ENCODE measurements at places on chromosomes 6 and 20.

DNA sequence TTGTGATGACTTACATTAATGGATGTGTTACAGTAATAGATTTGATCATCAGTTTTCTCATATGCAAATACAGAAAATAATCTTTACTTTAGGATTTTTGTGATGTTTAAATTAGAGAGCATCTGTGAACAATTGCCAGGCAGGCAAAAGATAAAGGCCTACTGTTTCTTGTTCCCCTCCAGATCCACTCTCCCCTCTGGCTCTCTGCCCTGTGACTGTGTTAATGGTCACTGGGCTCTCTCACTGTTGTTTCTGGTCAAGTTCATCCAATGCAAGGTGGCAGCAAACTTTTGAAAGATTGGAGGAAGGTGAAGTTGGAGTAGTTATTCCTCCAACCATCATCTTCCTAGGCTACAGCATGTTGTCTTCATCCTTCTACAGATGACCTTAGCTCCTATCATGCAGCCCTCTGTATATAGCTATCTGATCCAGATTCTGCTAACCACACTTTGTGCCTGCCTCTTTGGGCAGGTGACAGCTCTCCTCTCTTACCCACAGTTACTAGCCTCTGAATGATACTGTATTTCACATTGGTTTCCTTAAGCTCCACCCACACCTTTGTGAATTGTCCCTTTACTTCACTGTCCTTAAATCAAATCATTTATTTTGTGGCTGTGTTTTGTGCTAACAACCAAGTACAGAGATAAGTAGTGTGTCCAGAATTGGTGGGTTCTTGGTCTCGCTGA, 48.9 kb upstream of the ARG1 start:
- no peak for DNase-seq

- no peak for DNase-seq
These were observed 26.9 kb downstream of the ARMC2 start for GRCh38 chr6:108875161-108875555.

GRCh38 chr6:37877373-37878149, 58.0 kb downstream of the ZFAND3 start:
- no peak for DNase-seq

DNA sequence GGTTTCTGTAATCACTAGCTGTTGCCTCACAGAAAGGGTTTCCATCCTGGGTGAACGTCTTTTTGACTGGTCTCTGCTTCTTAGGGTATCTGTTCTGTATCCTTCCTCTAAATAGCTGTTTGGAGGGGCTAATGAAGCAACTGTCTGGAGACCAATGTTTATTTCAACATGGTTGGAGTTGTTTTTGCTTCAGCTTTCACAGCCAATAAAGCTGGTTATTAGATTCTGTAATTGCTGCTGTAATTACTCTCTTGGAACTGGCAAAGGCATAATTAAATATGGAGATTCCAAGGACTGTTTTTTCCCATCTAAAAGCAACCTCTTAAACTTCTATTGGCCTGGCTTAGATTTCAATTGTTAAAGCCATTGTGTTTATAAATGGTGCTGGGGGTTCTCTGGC, 31.9 kb downstream of the CHMP4B start:
- no peak for DNase-seq

DNA sequence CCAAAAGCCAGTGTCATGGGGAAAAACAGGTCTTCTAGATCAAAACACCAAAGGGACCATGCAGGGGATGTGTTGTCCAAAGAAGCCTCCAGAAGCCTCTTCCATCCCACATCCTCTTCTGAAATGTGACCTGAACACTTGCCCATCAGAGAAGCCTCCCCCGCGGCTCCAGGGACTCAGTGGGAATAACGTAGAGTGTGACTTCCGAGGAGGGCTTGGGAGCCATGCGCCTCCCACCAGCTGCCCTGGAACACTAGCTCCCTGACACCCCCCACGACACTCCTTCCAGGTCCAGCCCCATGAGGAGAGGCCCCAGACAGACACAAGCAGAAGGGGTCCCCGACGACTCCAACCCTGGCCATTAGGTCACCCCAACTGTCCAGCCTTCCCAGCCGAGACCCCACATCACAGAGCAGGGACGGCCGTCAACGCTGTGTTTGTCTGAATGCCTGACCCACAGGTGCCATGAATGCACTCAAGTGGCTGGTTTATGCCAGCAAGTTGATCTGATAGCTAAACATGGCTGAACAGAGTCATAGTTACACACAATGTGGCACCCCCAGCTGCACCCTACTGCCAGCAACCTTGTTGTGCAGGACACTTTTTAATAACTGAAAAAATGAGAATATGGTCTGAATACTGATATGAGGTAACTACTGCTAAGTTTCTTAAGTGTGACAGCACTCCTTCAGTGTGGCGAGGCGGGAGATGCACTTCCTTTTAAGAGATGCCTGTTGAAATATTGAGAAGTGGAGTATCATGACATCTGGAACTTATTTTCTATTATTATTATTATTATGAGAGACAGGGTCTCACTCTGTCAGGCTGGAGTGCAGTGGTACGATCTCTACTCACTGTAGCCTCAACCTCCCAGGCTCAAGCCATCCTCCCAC, 58.0 kb downstream of the GINS1 start:
- no peak for DNase-seq

DNA sequence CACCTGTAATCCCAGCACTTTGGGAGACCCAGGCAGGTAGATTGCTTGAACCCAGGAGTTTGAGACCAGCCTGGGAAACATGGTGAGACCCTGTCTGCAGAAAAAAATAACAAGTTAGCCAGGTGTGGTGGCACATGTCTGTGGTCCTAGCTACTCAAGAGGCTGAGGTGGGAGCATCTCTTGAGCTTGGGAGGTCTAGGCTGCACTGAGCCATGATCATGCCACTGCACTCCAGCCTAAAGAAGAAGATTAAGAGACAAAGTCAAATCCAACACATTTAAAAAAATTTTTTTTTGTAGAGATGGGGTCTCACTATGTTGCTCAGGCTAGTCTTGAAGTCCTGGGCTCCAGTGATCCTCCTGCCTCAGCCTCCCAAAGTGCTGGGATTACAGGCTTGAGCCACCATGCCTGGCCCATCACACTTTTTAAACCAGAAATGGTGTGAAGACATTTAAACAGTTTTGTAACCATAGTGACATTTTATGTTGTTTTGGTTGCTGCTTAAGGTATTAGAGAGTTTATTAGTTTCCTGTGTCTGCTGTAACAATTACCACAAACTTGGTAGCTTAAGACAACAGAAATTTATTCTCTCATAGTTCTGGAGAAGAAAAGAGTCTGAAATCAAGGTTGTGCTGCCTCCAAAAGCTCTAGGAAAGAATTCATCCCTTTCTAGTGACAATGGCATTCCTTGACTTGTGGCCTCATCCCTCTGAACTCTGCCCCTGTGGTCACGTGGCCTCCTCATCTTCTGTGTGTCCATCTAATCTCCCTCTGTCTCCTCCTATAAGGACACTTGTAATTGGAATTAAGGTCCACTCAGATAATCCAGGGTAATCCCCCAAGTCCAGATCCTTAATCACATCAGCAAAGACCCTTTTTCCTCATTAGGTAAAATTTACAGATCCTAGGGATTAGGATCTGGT, 104.6 kb upstream of the TNFAIP3 start:
- no peak for DNase-seq

GRCh38 chr6:41157323-41157722, 3.2 kb upstream of the TREML1 start:
- no peak for DNase-seq

DNA sequence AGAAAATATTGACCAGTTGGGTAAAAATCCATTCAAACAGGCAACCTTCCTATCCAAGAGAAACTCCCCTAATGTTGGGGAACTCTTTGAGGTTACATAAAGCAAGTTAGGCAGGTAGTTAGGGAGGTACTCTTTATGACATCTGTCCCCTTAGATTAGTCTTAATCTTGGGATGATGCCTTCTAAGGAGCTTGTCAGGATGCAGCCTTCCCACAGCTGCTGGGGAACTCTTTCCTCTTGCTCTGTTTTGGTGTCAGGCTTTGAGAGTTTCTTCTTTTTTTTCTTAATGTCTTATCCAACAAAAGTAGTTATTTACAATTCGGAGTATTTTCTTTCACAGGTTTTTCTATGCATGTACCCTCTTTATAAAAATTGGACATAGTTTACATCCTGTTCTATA, 194.8 kb downstream of the CDKAL1 start:
- no peak for DNase-seq

DNA sequence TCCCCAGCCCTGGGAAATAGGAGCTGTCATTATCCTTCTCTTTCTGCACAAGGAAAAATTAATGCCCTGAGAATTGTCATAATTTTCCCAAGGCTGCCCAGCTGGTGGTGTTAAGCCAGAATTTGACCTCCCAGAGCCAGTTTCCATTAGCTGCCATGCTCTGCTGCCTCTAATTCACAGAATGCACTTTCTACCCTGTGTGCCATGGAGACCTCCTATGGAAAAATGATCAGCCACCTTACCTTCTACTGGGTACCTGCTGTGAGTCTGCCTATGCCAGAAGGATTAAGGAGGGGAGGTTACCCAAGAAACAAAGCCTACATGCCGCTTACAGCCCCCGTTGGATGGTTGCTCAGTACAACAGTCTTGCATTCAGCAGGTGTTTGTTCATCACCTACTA, 29.1 kb downstream of the POFUT1 start:
- DNase-seq: no peak

DNA sequence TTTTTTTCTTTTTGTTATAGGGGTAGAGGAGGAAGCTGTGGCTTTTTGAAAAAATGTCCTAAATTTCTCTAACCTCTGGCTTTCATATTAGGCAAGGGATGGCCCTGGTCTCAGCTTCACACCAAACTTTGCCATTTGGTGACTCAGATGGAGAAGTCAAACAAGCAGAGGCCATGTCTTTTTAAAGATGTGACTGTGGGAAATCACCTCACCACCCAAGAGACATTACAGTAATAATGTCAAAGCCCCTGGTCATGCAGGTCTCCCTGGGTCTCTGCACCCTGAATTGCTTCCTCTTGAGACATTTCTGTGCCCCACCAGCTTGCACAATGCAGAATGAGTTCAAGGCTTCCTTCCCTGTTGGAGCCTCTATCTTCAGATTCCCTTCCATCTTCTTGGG, 39.5 kb upstream of the ADGRF5 start:
- no peak for DNase-seq

- no peak for DNase-seq
These were observed 90.9 kb downstream of the DTD1 start for GRCh38 chr20:18678549-18679419.

GRCh38 chr6:52210227-52210626, 24.1 kb downstream of the IL17A start:
- DNase-seq: no peak

GRCh38 chr6:13304101-13304500, 24.2 kb downstream of the TBC1D7 start:
- no peak for DNase-seq

DNA sequence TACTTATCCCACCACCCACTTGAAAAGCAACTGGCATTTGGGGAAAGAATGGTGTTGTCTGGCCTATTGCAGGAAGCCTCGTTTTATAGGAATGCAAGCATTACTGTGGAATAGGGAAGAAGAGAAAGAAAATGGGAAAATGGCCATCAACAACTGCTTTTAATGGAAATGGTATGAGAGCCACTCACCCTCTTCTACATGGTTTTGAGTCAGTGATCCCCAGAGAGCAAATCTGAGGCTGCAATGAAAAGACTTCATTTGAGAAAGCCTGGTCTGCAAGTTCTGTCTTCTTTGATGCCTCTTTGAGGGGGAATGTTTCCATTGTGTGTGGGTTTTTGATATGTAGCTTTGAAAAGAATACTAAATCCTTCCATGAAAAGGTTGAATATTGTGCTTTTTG, 172.3 kb upstream of the HDDC2 start:
- DNase-seq: no peak

DNA sequence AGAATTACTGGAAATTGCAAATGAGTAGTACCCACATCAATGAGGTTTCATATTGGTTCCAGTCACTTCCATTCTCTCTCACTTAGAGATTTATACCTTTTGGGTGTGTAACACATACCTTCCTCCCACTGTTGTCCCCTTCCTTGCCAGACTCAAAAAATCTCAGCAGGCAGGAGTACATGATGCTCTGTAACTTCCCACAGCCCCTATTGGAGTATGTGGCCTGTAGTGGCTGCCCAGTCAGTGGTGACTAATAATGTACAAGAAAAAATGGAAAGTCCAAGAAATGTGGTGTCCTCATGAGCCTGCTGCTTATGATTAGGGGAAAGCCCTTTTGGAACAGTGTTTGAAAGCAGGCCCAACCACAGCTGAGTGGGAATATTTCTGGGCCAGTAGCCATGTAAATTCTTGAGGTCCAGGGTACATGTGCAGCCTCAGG, 312.0 kb downstream of the ZFAND3 start:
- DNase-seq: no peak

- peak; percentile 60 for DNase-seq
These were observed 71.3 kb upstream of the SLC2A12 start for GRCh38 chr6:134123666-134124208.

- no peak for DNase-seq
These were observed 134.3 kb downstream of the KIF6 start for GRCh38 chr6:39590871-39591393.

DNA sequence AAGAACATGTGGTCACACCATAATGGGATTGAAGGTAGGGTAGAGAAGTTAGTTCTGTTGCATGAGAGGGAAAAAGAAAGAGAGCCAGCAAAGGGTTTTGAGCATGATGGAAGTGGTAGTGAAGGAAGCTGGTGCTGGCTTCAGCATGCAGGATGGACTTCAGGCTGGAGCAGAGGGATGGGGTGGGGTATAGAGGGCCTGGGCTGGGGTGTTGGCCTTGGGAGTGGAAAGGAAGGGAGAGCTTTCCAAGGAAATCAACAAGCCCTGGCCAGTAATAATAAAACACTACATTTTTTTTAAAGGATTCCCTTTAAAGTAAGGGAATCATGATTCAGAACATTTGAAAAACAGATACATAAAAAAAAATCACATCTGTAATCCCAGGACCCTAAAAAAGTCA, 61.2 kb downstream of the LAMA4 start:
- no peak for DNase-seq

- DNase-seq: no peak
These were observed 119.9 kb downstream of the HFE start for GRCh38 chr6:26206868-26207801.
